ENCODE measurements at places on chromosomes 6 and 20.

DNA sequence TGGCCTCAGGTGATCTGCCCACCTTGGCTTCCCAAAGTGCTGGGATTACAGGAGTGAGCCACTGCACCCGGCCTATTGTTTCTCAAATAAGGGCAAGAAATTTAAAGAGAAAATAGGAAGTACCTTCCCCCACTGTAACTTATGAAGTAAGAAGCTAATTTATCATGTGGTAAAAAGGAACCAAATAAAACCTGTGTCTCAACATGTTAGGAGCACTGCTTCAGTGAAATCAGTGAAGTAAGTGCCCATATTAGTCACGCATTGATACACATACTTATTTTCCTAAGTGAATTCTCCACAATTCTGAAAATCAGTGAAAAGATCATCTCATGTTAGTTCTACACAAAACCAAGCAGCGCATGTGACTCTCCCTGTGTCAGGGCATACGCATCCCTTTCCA, 14.2 kb upstream of the LPA start:
- DNase-seq: no peak

- no peak for DNase-seq
Measured at GRCh38 chr6:10908228-10908627, 21.4 kb downstream of the SYCP2L start.

DNA sequence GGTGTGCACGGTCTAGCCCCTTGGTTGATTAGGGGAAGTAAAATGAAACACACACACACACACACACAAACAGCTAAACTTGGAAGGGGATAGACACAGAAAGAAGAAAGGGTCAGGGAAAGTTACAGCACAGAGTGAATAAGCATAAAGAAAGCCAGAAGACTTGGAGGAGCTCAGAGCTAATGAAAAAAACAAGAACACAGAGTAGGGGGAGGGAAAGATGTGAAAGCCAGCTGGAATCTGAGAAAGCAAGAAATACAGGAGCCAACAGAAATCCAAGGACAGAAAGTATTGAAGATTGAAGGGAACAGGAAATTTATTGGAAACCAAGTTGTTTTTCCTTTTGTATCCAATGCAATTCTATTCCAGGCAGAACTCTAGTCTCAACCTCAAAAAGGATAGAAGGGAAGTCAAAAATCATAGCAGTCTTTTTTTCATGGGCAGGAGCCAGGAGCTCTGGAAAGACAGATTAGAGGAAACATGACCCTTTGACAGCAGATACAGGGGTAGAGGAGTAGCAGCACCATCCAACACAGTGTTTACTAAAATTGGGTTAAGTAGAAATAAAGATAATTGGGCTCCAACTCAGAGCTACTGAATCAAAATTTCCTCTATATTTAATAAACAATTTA, 10.1 kb downstream of the HMGCLL1 start:
- DNase-seq: no peak

- DNase-seq: no peak
Measured at GRCh38 chr6:4401408-4402368, 266.3 kb upstream of the ECI2 start.

- DNase-seq: no peak
Measured at GRCh38 chr6:119466226-119466625, 116.7 kb upstream of the MAN1A1 start.

- DNase-seq: no peak
Measured at GRCh38 chr6:4615891-4616290, 160.3 kb upstream of the CDYL start.

- DNase-seq: no peak
Measured at GRCh38 chr6:64415926-64416325, 780.3 kb downstream of the PHF3 start.

DNA sequence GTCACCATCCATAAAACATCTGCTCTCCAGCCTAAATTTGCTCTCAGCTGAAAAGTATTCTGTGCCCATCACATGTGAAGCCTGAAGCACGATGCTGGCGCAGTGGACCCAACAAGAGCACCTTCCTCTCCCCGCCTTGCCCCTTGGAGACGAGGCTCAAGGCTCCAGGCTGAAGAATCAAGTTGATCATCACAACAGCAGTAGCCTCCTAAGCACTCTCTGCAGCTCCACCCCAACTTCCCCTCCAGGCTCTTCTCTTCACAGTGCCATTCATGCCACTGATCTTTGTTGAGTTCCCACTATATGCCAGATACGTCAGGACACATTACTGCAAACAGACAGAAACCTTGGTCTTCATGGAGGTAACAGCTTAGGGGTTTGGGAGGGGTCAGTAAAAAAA, 41.6 kb upstream of the ZNF217 start:
- DNase-seq: no peak

GRCh38 chr6:14337152-14337551, 219.6 kb downstream of the CD83 start:
- DNase-seq: no peak

- no peak for DNase-seq
Measured at GRCh38 chr6:66328200-66328599, 621.2 kb upstream of the EYS start.

GRCh38 chr6:75609639-75610590, 8.2 kb downstream of the SENP6 start:
- no peak for DNase-seq

DNA sequence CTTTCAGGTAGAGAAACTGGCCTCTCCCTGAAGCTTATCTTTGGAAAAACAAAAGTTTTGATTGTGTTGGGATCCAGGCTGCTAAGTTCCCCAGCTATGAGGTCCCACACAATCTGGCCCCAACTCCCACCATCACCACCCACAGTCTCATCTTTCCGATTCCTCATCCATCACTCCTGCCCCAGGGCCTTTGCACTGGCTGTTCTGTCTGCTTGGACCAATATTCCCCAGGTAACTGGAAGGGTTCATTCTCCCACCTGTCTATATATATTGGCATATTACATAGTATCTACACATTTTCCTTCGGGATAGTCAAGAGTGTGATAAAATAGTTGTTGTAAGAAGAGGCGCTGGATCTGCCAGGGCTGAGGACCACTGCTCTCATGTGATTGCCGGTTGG, 52.0 kb downstream of the CPNE5 start:
- DNase-seq: no peak

GRCh38 chr20:17660667-17661066, 21.4 kb downstream of the RRBP1 start:
- no peak for DNase-seq

DNA sequence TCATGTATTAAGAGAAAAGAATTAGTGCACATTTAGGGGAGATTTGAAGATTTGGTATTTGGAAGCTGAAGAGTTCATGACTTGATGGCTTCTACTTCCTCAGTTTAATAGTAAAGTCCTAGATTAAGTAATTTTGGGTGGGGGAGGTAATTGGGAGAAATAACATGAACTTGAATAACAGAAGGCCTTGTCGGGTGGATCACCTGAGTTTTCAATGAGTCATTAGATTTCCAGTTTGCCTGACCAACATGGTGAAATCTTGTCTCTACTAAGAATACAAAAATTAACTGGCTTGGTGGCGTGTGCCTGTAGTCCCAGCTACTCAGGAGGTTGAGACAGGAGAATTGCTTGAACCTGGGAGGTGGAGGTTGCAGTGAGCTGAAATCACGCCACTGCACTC, 181.0 kb downstream of the GJA1 start:
- no peak for DNase-seq

- DNase-seq: no peak
Measured at GRCh38 chr6:116047173-116047933, 13.3 kb downstream of the FRK start.

DNA sequence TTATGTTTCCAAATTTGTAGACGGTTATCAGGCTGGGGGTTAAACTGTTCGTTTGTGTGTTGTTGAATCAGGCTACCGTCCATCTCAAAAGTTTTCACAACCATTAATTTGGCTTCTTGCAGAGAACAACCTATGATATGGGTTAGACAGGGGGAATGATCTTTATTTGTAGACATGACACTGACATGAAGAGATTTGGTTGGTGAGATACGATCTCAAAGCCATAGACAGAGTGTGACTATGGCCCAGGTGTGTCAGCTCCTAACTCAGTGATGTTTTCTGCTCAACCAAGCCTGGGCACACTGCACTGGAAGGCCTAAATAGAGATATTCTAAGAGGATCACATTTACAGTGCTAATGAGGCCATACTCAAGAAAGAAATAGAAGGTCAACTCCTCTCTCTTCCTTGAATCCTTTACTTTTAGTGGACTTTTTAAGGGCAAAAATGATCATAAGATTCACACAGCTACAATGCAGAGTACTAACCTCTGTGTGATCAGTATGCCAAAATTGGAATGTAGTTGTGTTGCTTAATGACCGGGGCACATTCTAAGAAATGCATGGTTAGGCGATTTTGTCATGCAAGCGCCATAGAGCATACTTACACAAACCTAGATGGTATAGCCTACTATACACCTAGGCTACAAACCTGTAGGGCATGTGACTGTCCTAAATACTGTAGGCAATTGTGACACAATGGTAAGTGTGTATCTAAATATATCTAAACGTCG, 17.6 kb upstream of the SNRNP48 start:
- no peak for DNase-seq

DNA sequence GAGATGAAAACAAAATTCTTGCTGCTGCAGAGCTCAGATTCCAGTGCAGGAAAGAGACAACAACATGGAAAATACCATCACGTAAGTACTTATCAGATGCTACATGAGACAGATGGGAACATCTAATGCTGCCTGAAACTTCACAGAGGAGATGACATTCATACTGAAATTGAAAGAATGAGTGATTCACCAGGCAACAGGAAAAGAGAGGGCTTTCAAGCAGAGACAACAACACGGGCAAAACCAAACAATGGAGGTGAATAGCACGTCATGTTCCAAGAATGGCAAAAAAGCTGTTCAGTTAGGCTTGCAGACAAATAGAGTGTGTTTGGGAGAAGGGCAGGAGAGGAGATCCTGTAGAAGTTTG, 39.3 kb downstream of the GTF2H5 start:
- DNase-seq: no peak

- no peak for DNase-seq
Measured at GRCh38 chr6:166109608-166110007, 58.0 kb downstream of the TBXT start.

GRCh38 chr20:53592992-53593465, 610 bp downstream of the ZNF217 start:
- no peak for DNase-seq

DNA sequence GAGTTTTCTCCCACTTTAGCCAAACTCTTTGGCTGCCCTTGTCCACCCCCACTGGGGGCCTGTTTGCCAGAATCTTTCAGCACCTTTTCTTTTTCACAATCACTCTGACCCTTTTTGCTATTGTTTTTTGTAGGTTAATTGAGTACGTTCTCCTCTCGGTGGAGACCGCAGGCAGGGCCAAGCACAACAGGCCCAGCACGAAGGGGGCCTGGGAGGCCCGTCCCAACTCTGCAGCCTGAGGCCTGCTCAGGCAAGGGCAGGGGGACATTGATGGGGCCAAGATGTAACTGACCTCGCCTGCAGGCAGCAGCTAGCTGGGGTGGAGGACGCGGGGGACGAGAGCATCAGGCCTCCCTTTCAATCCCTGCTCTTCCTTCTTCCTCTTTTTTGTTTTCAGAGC, 47.7 kb downstream of the SLC2A10 start:
- DNase-seq: no peak

DNA sequence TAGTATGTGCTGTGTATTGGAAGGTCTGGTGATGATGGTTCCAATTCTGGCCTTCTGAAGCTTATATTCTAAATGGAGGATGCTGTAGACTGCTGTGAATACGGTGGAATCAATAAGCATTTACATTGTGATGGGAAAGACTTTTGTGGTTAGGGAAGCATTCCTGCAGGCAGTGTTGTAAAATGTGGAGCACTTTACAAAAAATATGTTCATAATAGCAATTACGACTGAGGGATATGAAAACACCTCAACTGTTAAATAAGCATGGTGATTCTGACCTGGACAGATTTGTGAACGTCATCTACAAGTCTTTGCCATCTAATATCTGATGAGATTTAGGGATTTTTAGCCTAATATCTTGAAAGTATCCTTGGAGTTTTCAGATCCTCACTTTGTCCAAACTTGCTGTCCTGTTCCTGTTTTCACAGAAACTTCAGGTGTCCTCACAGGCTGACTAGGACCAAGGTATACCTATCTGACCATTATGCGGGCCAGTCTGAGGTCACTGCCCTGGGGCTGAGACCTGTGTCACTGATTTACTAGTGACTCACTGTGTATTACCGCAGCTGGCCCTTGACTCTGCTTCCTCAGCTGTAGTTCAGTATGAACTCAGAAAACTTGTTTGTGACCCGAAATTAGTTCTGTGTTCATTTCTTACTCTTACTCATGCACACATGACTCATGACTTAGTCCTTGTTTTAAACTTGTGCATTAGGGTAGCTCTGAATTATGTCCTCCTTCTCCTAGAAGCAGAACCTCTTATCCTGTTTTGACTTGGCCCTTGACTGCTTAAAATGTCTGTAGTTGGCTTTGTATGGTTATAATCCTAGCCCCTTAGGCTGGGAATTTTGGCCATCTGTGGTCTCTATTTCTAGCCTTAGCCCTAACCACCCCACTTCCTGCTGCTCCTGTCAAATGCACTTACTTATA, 343.0 kb downstream of the CDKAL1 start:
- DNase-seq: no peak

DNA sequence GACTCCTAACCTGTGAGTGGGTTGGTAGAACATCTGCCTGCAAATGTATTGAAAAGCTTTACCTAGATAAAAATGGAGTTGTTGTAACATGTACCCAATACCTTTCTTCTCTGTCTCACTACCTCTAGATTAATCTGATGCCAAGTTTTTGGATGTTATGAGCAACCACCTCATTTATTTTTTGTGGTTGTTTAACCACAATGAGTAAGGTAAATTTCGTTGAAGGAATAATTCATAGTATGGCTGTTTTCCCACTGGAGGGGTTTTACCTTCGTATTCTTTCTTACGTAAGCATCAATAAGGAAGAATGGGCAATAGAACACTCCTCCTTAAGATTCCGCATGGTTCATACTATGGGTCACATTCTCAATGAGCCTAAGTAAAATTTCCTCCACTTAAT, 165.4 kb downstream of the CDH26 start:
- DNase-seq: no peak

GRCh38 chr6:135066397-135066796, 11.8 kb upstream of the HBS1L start:
- DNase-seq: no peak

GRCh38 chr6:115885636-115886366, 174.9 kb downstream of the FRK start:
- no peak for DNase-seq

- no peak for DNase-seq
Measured at GRCh38 chr6:35292494-35292893, 5.1 kb upstream of the DEF6 start.

DNA sequence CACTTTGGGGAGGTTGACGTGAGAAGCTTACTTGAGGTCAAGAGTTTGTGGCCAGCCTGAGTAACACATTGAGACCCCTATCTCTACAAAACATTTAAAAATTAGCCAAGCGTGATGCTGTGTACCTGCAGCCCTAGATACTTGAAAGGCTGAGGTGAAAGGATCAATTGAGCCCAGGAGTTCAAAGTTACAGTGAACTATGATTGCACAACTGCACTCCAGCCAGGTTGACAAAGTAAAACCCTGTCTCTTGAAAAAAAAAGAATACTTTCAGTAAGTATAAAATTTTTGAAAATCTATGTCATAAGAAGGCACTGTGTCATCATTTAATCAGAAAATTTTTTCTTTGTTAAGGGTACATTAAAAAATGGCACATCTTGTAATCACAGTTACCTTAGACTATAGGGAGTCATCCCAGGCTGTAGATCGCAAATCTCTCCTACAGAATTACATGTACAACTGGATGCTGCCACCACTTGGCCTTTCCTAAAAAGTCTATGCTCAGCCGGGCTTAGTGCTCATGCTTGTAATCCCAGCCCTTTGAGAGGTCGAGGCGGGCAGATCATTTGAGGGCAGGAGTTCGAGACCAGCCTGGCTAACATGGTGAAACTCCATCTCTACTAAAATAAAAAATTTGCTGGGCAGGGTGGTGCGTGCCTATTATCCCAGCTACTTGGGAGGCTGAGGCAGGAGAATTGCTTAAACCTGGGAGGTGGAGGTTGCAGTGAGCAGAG, 17.0 kb upstream of the MRS2 start:
- no peak for DNase-seq

All from NCI-H2081 treated with DMSO at 0.1 percent for 48 hours (cell line).